ENCODE measurements at places on chromosomes 5 and 9.

DNA sequence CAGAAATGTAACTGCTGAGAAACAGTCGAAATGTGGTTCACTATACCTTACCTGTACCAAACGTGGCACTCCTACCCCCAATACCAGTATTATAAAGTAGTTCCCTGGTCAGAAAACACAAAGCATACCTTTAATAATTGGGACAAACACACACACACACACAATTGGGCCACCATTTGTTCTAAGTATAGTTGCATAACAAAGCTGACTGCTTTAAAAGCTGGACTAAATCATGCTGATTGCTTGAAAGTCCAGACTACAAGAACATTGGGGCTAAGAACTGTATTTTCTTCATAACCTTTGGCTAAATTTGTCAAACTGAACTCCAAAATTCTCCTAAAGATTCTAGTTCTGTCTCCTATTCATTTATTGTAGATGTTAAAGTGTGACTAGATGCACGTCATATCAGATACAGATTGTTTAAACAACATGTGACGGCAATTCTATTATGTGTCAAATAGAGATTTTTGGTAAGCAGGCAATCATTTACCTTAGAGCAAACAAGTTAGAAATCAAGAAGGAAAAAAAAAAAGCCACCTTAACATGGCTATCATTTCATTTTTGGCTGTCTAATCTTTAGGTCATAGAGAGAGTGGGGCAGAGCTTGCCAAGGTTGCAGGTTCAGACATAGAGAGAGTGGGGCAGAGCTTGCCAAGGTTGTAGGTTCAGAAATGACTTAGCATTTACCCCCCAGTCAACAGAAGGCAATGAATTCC is 265.1 kb downstream of the ARL15 start:
- no peak for DNase-seq

- peak; percentile 75 for DNase-seq
These were observed 125.1 kb downstream of the SUSD1 start for GRCh38 chr9:112049811-112050516.

GRCh38 chr9:112061152-112061740 is 113.9 kb downstream of the SUSD1 start:
- peak; percentile 99 for DNase-seq

DNA sequence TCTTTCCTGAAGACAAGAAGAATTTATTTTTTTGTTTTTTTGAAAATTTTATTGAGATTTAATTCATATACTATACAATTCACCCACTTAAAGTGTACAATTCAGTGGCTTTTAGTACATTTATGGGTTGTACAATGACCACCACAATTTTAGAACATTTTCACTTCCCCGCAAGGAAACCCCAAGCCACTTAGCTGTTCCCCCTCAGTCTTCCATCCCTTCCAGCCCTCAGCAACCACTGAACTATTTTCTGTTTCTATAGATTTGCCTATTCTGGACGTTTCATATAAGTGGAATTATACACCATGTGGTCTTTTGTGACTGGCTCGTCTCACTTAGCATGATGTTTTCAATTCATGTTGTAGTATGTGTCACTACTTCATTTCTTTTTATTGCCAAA is 28.0 kb downstream of the DNAI1 start:
- no peak for DNase-seq

DNA sequence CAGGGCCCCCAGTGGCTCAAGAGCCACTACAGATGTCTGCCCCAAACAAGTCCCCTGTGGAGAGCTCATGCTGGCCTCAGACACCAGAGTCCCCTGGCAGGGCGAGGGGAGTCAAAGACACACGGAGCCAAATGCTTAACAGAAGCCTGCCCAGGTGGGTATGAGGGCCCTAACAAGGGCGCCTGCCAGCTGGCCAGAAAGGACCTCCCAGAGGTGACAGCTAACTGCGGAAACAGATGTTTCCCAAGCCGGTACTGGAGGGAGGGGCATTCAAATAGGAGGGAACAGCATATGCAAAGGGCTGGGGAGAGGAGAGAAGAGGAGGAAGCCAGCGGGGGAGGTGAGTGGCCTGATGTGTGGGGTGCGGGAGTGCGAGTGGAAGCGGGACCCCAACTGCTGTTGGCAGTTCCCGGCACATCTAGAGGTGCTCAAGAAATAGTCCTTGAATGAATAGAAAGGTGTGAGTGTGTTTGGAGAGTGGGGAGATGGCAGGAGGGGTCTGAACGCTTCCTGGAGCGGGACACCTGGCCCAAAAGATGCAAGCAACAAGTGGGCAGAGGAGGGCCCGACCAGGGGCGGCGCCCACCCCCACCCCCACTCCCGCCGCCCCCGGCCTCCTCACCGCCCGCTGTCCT is 824 bp downstream of the MXD3 start:
- DNase-seq, result peak; percentile 25

DNA sequence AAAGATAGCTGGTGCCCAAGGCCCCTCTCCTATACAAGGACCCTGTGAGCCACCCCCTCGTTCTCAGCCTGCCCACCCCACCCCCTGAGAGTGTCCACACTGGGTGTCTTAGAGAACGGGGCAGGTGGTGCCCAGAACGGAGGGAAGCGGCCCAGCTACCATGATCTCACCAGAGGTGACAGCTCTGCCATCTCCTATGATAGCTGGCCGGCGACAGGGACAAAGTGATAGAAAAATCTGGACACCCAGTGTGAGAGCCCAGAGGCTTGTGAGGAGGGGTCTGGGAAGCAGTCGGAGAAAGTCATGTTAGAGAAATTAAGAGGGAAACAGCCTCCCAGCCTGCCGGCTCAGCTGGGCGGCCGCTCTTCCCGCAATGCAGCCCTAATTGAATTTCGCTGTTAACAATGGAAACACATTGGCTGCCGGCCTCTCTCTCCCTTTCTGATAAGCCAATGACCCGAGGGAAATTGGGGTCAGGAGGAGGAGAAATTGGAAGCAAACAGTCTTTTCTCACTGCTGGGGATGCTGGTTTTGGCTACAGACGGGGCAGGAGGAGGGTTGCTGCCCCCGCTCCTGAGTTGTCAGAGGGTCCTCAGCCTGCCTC is 32.3 kb downstream of the HK3 start:
- DNase-seq, result no peak

- no peak for DNase-seq
These were observed 87.2 kb upstream of the CDH6 start for GRCh38 chr5:31106278-31106677.

- no peak for DNase-seq
These were observed 317.3 kb downstream of the TAF11L14 start for GRCh38 chr5:17951392-17952169.

- no peak for DNase-seq
These were observed 893.5 kb upstream of the NUDT12 start for GRCh38 chr5:104456122-104456521.

GRCh38 chr9:136229096-136230065 is 16.2 kb downstream of the QSOX2 start:
- DNase-seq, result no peak

DNA sequence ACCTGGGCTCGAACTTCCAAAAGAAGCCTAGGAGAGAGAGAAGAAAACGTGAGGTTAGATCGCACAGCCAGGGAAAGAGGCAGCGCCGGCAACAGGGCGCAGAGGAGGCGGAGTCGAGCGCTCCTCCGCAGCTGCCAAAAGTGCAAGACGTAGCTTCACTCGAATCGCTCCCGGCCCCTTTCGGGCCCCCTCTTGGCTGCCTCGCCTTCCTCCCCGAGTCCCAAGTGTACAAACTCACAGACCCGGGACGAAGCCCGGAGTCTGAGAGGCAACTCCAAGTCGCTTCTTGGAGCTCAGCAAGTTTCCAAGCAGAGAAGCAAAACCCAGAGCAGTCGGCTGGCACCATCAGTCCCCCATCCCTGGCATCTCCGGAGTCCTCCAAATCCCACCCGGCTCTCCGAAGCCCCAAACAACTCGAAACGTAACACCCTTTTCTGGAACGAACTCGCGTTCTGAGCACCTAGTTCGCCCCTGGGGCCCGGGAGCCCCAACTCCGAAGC is 1.2 kb downstream of the MIER3 start:
- DNase-seq, result peak; percentile 76

- DNase-seq, result no peak
These were observed 142.9 kb downstream of the BNC2 start for GRCh38 chr9:16727452-16728136.

DNA sequence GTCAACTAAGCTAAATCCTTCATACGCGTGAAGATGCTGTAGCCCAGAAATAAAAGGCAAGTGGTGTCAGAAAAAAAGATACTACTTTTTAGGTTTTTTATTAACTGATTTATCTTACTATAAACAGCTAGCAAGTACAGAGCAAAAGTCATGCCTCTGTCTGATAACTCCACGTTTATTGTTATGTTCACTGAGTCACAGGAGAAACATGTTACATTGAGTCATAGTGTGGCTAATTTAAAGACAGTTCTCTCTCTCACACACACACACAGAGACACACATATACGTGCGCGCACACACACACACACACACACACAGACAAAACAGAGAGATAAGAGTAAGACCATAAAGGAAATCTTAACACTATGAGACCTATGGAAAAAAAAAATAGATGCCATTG is 770.0 kb upstream of the CDH10 start:
- peak; percentile 28 for DNase-seq

- DNase-seq, result peak; percentile 65
These were observed at the start of gene GSN for GRCh38 chr9:121267689-121268597. Gene GSN, plus strand, starts transcription at chr9:121268162. Its CDS starts 33,810 bp downstream, at chr9:121301972.

- no peak for DNase-seq
These were observed 63.5 kb downstream of the ZNF354C start for GRCh38 chr5:179123491-179124272.

DNA sequence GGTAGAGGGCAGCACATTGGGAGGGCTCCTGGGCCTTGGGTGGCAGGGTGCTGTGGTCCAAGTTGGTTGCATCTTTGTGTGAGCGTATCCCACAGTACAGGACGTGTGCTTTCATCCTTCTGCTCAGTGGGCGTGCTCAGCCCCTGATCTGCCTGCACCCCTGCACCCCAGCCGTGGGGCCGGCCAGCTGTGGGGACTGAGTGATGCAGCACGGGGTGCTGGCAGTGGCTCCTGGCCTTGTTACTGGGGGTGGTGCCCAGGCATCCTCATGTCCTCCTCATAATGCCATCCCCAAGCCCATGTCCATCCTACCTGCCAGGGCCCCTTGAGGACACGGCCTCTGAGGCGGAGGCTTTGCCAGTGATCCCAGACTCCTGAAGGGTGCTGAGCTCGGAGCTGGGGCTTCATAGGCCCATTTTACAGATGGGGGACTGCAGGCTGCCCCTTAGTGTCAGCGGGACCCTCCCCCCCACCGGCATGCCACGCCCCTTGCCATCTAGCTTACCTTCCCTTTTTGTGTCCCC is 100.7 kb downstream of the PHF2 start:
- DNase-seq, result no peak

DNA sequence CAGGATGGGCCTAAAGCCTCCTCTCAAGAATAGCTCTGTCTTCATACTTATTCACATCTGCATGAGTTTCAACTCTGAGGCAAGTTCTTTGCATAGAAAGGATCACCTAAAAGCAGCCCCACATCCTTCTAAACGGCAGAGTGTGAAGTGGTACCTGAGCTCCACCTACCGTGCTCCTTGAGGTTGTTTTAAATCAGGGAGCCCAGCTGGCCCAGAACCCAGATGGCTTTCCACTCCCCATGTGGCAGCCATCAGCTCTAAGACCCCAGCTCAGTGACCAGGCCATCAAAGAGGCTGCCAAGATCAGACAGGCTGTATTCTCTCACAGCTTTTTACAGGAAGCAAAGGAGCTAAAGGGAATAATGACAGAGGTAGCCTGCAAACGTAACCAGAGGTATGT is 299.3 kb downstream of the RASEF start:
- DNase-seq, result no peak

- no peak for DNase-seq
These were observed 418.4 kb upstream of the SGCD start for GRCh38 chr5:155908543-155908942.

GRCh38 chr5:170201311-170201710 is 31.5 kb upstream of the C5orf58 start:
- no peak for DNase-seq

DNA sequence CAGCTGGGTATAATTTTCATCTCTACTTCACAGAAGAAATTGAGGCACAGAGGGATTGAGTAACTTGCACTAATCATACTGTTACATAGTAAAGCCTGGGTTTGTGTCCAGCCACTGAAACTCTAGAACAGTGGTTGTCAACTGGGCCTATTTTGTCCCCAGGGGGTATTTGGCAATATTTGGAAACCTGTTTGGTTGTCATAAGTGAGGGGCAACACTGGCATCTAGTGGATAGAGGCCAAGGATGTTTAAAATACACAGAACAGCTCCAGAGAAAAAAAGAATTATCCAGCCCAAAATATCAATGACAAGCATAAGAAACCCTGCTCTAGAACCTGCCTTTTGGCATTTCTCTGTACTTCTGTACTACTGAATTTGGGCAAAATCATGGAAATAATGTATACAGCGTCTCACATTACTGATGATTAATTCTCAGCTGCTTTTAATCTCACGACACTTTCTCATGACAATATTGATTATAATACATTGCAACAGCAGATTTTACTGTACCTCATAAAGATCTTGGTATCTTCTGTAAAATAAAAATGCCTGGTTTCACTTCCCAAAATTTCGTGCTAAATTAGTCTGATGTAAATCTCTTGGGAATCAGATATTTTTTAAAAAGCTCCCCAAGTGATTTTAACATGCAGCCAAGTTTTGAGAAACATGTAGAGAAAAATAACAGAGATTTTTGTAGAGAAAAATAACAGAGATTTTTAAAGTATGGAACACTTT is 112.7 kb downstream of the RORB start:
- DNase-seq, result no peak

- DNase-seq, result no peak
These were observed 120.2 kb downstream of the SUSD1 start for GRCh38 chr9:112054916-112055315.

- no peak for DNase-seq
These were observed 17.3 kb upstream of the ANGPTL2 start for GRCh38 chr9:127139775-127140174.

DNA sequence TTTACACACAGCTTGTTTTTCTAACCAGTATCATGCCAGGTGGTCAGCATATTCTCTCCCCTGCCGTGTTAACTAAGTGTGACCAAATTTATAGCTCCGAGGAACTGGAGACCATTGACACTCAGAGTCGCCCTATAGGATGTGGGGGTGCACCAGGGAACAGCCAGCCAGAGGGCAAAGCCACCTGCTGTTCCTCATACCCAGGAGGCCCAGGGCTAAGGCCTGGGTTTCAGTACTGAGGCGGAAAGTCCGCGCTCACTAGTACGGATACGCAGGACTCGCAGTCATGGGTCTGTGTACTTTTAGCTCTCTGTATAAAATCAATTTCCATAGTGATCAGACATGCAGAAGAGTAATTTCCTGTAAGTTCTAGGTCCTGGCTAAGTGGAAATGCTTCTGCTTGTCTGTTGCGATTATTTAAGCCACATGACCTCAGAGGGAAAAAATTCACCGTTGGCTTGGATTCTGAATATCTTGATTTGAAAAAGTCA is 247.0 kb downstream of the AOPEP start:
- DNase-seq, result peak; percentile 78

Measured in fibroblast of skin of right biceps (primary cell).